ENCODE measurements at places on chromosomes 12 and 14.

- DNase-seq = no peak
These were observed 236.7 kb downstream of the CACNA1C start for GRCh38 chr12:2289525-2289924.

DNA sequence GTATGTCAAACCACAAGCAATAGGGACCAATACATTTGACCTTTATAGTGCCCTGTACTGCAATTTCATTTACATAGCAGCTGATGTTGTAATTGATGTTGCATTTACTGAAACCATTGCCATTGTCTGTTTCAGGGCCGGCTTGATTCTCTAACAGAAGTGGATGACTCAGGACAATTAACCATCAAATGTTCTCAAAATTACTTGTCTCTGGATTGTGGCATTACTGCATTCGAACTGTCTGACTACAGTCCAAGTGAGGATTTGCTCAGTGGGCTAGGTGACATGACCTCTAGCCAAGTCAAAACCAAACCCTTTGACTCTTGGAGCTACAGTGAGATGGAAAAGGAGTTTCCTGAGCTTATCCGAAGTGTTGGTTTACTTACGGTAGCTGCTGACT lies 216.0 kb downstream of the AKAP6 start:
- peak; percentile 22 for DNase-seq

- peak; percentile 6 for DNase-seq
These were observed 99.1 kb downstream of the SYT1 start for GRCh38 chr12:78963439-78964227.

GRCh38 chr14:76597387-76597786 lies 163.9 kb upstream of the VASH1 start:
- no peak for DNase-seq

DNA sequence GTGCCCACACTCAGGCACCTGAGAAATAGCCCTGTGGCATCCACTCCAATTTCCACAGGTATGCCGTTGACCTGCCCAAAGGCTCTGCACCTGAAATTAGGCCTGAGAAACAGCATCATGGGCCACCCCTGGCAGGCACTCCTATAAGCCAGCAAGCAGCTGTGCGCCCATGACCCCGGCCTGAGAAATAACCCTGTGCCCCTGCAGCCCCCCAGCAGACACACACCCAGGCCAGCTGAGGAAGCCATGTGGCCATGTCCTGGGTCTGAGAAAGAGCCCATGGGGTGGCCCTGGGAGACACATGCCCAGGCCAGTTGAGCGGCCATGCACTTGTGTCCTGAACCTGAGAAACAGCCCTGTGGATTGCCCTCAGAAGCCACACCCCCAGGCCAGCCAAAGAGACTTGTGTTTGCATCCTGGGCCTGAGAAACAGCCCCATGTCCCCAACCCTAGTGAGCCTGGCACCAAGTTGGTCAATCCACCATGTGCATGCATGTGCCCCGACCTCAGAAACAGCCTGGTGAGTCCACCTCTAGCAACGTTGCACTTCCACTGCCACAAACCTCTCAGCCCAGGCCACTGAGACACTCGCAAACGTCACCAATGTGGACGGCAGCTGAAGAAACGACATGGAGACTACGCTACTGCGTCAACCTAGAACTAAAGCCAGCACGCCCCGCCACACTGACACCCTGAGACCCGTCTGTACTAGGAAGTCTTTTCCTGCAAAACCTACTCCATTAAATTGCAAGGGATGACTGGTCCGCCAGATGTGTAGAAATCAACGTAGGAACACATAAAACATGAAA lies 411.9 kb downstream of the TMEM121 start:
- DNase-seq = no peak

GRCh38 chr14:102568115-102568614 lies 24.3 kb upstream of the RCOR1 start:
- no peak for DNase-seq

- no peak for DNase-seq
These were observed 260.9 kb downstream of the DUSP6 start for GRCh38 chr12:89091293-89091841.

DNA sequence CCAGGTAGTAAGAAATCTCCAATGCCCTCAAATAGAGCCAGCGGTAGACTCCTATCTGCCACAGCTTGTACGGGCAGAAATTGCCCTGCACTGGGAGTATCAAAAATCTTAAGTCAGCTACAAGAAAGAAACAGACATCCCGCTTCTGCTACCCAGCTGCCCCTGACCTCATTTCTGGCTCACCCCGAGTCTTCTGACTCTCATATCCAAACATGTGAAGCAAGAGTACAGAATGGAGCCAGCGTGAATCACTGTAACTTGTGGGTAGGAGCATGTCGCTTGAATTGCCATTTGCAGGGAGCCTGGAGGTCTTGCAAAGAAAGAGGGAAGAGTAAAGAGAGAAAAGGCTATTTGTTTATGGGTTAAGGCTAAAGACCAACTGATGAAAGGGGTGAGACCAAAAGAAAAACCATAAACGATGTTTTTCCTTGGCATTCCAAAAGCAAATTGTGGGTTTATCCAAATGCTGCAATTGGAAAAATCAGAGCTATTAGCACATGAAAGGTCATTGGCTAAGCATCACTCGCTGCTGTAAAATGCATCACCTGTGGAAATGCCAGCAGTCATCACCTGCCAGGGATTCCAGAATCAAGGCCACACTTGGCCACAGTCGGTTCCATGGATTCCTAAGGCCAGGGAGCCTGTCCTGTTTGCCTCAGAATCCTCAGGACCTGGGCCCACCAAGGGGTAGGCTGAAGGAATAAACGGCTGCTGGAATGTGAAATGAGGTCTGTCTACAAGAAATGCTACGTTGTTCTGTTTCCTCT lies 86.6 kb downstream of the FOXN3 start:
- peak; percentile 90 for DNase-seq

DNA sequence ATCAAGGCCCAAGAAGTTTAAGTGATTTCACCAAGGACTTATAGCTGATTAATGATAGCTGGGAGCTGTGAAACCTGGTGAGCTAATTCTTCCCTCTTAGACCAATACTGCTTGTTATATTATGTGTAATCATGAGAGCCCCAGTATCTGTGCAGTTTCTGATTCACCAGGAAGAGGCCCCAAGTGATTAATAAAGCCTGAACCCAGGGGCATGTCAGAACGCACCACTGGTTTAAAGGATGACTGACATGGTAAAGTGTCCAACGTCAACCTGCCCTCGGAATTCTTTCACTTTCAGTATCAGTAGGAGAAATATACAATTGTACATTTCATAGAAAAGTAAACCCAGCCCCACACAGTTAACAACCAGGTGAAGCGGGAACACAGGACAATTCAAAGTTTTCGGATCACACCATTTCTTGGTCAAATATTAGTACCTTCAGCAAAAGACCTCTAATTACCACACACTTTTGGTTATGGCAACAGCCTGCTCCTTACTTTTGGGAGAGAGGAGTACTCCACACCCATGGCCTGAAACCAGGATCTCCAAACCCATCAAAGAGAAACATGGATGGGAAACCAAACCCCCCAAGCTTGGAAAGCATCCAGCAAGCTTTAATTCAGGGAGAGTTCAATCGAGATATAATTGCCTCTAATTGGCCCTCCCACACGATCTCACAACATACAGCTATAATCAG lies 28.5 kb downstream of the TMCC3 start:
- peak; percentile 56 for DNase-seq

- DNase-seq = peak; percentile 17
These were observed 1.3 kb downstream of the ARID4A start for GRCh38 chr14:58299401-58300330.

GRCh38 chr14:74462993-74463392 lies 30.1 kb downstream of the NPC2 start:
- no peak for DNase-seq

GRCh38 chr12:90484094-90484493 lies 470.9 kb downstream of the CCER1 start:
- DNase-seq = no peak

GRCh38 chr12:122730215-122731014 lies at the start of gene HCAR1:
HCAR1 (minus strand) TSS chr12:122730844; CDS start chr12:122730339, 505 bp downstream.
- peak; percentile 52 for DNase-seq

- DNase-seq = no peak
These were observed 49.1 kb upstream of the ANO4 start for GRCh38 chr12:100745378-100746071.

- DNase-seq = peak; percentile 90
These were observed 834 bp downstream of the RASSF8 start for GRCh38 chr12:25959071-25959961.

GRCh38 chr12:28709986-28710685 lies 438.9 kb upstream of the FAR2 start:
- DNase-seq = no peak

GRCh38 chr12:11778713-11779685 lies 129.5 kb downstream of the ETV6 start:
- peak; percentile 90 for DNase-seq

DNA sequence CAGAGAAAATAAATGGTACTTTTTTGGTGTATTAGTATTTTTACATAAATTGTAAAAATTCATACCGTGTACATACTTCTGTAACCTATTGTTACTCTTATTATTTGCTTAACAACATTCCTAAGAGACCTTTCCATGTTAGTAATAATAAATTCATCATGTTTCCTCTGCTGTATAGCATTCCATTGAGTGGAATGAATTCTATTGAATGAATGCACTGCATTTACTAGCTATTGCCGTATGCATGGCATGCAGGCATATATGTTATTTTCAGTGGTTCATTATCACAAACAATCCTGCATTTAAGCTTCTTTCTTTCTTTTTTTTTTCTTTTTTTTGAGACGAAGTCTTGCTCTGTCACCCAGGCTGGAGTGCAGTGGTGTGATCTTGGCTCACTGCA lies 137.6 kb upstream of the TBX3 start:
- peak; percentile 22 for DNase-seq

DNA sequence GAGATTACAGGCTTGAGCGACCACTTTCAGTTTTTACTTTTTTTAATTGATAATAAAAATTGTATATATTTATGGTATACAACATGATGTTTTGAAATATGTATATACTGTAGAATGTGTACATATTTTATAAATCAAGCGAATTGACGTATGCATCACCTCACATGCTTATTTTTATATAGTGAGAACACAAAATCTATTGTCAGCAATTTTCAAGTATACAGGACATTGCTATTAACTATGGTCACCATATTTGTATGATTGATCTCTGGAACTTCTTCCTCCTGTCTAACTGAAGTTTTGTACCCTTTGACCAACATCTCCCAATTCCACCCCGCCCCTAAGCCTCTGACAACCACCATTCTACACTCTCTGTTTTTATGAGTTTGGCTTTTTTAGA lies 56.3 kb upstream of the KICS2 start:
- DNase-seq = no peak

All from cardiac fibroblast (primary cell).